ENCODE measurements at places on chromosomes 5 and 9. TPM values are rescaled to one million over a fixed set of nuclear protein-coding genes. Genes with fewer than 3 reads are reported as not detected.

Gene GFRA3
- 0.90 TPM for total RNA-seq

Gene NR4A3
- 3.8 TPM for total RNA-seq

Gene RNF224
- 0.35 TPM for total RNA-seq

Gene ELAVL2
- not detected for total RNA-seq

Gene KCNN2
- 2.1 TPM for total RNA-seq

Gene SH3RF2
- total RNA-seq = 12.4 TPM

Gene C9orf153
- total RNA-seq = 0.23 TPM

Gene GPX3
- total RNA-seq = 1,259 TPM

Gene PARP8
- total RNA-seq = 52.3 TPM

Gene PAPPA
- 2.9 TPM for total RNA-seq

Gene AMBP
- total RNA-seq = 0.67 TPM

Gene TMEM171
- total RNA-seq = 0.43 TPM

Gene LRRTM2
- 0.52 TPM for total RNA-seq

Gene PTGDS
- total RNA-seq = 477 TPM

Gene FBLL1
- not detected for total RNA-seq

Gene ECM2
- total RNA-seq = 13.8 TPM

Gene SLC34A1
- not detected for total RNA-seq

Gene CRHBP
- 0.26 TPM for total RNA-seq

Gene TNFSF15
- 8.5 TPM for total RNA-seq

Gene TAF11L5
- not detected for total RNA-seq

Gene WDR36
- total RNA-seq = 25.0 TPM

Gene C5orf58
- total RNA-seq = not detected

Gene PCDHA1
- total RNA-seq = not detected

Gene HTR4
- 0.43 TPM for total RNA-seq

Gene TIMD4
- total RNA-seq = not detected

Gene FXN
- total RNA-seq = 12.4 TPM

Gene BTNL3
- total RNA-seq = not detected

Gene IFNA2
- not detected for total RNA-seq
